ENCODE measurements at places on chromosomes 3 and 15. TPM values are rescaled to one million over a fixed set of nuclear protein-coding genes. Genes with fewer than 3 reads are reported as not detected.

GRCh38 chr15:90382320-90382719 lies 5.7 kb upstream of the IQGAP1 start:
- DNase-seq: no peak

DNA sequence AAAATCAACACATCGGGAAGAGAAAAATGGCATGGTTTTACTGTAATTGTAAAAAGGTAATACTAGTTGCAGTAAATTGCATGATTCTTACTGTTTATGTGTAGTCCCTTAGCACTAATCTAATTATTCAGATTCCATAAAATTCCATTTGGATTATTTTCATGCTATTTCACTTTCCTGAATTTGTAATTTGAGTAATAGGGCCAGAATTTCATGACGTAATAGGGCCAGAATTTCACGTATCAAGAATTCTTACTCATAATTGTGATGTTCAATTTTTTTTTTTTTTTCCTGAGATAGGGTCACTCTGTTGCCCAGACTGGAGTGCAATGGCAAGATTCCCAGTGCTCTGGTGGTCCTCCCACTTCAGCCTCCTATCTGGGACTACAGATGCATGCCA lies 2.9 kb upstream of the U2SURP start:
- no peak for DNase-seq

Gene LRRC31
- 6.1 TPM for polyA plus RNA-seq

DNA sequence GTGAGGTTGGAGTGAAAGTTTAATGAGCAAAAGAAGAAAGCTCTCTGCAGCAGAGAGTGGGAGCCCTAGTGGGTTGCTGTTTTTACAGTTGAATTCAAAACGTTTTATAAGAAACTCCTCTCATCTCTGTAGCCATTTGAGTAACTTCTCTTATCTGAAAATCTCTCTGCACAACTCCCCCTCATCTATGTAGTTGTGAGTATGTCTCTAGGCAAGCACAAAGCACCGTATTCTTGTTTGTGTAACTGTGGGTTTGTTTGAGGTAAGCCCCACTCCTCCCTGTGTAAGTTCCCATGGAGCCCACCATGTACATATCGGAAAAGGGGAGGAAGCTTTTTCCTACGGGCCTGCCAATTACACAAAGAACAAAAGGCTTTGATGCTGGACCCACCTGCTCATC lies 56.5 kb upstream of the GOLGA6L2 start:
- DNase-seq: no peak

Gene MME
- polyA plus RNA-seq: 0.05 TPM

GRCh38 chr3:24680214-24680967 lies 185.7 kb upstream of the THRB start:
- DNase-seq: peak; percentile 93

Gene MASP1
- polyA plus RNA-seq: 2.7 TPM

DNA sequence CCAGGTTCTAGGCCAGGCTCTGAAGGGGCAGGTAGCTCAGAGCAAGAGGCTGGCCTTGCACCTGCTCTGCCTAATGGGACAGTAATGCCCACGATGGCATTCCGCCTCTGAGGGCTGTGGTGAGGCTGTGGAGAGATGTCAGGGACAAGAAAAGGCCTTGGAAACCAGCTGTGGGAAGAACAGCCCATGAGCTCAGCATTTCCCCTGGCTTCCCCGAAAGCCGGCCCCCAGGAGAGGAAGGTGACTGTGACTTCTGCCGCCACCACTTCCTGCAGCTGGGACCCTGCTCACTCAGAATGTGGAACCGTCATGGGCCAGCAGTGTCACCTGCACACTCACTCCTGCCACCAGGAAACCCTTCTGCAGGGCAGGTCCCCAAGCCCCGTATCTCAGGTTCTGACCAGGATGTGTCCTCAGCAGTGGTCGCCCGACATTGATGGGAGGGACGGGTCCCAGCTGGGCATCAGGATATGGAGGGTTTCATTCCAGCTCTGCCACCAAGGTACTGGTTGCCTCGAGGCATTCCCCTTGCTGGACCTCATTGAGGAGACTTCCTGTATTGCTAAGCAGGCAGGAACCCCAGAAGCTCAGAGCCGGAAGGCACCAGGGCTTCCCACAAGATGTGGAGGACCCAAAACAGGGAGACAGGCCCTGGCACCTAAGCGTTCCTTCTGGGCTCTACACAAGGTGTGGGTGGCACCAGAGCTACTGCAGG lies 30.7 kb downstream of the SEMA7A start:
- DNase-seq: no peak

DNA sequence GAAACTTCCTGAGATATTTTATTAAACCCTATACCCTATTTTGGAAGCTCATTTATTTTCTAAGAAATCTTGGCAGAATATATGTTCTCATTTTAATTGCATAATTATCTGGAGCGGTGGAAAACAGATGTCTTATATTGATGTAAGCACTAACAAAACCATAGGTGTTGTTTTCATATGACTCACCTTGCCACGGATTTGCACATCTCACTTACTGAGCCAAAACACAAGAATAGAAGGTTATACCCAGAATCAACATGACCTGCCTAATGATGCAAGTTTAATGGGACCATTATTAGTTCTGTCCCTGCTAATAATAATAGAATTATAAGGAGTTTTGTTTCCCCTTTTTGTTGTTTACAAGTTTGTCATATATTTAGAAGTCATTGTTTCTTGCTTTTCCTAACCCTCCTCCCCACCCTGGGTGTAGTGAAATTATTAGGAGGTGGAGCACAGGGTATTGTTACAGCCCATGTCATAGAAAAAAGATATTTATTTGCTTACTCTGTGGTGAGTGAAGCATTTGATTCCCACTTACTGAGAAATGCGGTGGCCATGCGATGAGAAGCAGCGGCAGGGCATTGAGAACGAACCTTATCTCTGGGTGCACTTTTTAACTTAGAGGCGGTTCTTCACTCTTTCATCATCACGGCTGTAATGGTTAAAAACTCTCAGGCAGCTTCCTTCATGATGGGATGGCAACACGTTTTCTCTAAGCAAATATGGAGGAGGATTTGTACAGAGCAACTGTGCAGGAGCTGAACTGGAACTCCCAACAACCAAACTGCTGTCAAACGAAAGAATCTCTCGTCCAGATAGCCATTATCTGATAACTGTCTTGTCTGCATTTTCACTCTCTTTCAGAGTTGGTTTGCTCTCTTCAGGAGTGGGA lies 521 bp downstream of the IL5RA start:
- DNase-seq: no peak

GRCh38 chr3:81170298-81170697 lies 591.1 kb downstream of the GBE1 start:
- DNase-seq: no peak

Gene CCK
- polyA plus RNA-seq: 0.63 TPM

DNA sequence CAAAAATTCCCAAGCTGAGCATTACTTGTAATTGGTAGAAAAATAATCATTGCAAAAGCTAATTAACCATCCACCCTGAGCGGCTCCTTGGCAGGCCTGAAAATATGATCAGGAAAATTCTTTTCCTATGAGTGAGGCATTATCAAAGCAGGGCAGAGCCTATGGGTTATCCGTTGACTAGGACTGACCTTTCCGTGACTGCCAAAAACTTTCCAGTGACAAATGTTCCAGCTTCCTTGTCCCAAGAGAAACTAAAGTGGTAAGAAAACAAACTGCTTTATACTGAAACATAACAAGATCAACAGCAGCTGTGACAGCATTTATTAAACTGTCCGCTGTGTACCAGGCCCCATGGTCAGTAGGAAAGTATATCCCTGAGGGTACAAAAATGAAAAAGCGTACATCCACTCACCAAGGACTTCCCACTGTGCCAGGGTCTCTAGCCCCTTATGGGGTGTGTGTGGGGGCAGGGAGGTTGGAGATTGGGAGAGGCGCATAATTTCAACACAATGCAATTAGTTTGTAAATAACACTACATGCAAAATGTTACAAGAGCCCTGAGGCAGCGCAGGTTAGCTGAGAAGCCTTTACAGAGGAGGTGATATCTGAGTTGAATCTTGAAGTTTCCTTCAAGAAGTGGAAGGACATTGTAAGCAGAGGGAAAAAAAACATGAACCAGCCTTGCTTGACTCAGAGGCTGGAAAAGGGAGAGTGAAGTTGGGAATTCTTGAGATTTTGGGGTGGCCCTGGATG lies 8.5 kb downstream of the LIPC start:
- DNase-seq: no peak

- no peak for DNase-seq
These were observed 181.2 kb downstream of the NECTIN3 start for GRCh38 chr3:111252779-111253178.

Gene ADAMTS7
- polyA plus RNA-seq: 3.9 TPM

- no peak for DNase-seq
These were observed 8.4 kb downstream of the MED12L start for GRCh38 chr3:151093905-151094304.

- no peak for DNase-seq
These were observed 34.6 kb downstream of the SH3BP5 start for GRCh38 chr3:15297608-15298350.

DNA sequence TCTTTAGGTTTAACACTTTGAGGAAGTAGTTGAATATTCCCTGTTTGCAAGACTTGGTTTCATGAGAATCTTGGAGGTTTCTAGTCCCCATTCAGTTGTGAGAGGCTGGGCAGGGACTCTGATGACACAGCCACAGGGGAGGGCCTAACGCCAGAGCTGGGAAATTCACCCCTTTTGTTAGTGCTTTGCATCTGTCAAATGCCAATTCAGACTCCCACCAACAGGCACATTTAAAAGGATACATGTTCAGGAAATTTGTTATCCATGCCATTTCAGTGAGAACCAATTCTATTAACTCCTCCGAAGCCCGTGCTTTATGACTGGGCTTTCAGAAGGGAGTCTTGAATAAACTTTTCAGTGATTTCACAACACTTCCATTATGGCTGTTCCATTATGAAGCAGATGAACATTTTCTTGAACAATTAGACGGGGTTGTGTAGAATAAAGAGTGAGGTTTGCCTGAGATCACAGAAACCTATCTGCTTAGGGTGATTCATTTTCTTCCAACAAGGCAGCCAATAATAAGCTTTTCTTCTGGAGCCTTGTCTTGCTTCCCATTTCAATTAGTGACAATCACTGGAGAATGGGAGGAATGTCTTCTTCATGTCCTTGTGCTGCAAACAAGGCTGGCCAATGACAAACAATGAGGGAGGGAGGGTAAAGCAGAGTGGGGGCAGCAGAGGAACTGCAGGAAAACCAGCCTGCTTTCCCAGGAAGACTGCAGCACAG lies 90.6 kb downstream of the SOX14 start:
- DNase-seq: no peak

Gene FAN1
- polyA plus RNA-seq: 5.9 TPM

Gene LRRIQ4
- polyA plus RNA-seq: not detected

GRCh38 chr3:13407475-13407874 lies 12.6 kb downstream of the NUP210 start:
- no peak for DNase-seq

Gene RTP4
- 1.1 TPM for polyA plus RNA-seq

DNA sequence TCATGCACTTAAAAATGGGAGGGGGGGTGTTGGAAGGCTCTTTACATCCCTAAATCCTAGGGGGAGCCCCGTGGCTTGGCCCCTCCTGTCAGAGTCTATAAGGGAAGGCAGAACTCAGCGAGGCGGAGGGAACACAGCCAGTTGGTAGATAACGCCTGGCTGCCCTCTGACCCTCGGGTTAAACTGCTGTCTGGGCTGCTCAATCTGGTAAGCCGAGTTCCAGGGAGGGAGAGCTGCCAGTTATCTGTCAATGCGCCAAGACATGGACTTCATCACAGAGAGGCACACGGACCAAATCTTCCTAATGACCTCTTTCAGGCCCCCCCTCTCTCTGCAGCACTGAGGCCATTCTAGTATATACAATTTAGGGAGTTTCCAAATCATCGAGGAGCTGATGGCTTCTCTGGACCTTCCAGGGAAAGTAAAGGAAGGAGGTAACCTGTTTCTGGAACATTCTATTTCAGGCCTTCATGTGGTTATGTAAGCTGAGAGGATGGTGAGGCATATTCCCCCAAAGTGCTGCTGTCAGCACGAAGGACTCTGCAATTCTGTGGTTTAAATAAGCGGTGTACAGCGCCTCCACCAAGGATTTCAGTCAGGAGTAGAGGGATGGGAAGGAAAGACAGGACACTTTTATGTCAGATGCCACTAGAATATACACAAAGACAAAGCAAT lies 349.0 kb downstream of the MCTP2 start:
- no peak for DNase-seq

GRCh38 chr3:102536456-102536855 lies 101.6 kb downstream of the ZPLD1 start:
- DNase-seq: no peak

GRCh38 chr15:67863442-67863987 lies 23.7 kb upstream of the RNU6-1 start:
- DNase-seq: peak; percentile 95

GRCh38 chr3:133477487-133477886 lies 77.6 kb downstream of the BFSP2 start:
- no peak for DNase-seq

DNA sequence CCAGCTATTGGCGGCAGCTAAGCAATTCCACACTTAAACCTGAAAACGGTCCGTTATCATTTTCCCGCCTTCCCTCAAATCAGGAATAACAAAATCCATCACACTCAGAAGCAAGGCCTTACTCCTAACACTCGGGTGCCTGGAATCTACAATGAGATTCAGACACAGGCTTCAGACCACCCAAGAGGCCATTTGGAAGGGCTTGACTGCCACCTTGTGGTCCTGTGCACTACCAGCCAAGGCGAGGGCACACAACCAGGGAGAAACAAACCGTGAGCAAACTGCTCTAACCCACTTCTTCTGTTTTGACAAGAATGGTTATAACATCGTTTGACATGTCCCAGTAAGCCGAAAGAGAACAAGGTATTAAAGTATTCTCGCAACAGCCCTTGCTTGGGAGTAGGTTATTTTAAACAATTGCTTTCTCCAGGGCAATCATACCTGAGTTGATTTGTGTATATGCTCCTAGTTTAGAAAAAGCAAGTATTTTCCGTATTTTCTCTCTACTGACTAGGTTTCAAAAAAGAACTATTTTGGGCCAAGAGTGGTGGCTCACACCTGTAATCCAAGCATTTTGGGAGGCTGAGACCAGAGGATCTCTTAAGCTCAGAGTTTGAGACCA lies 40.1 kb upstream of the TAFA4 start:
- DNase-seq: peak; percentile 59

GRCh38 chr3:25782636-25782937 lies 656 bp downstream of the NGLY1 start:
- DNase-seq: no peak

GRCh38 chr15:51313074-51313393 lies 25.4 kb downstream of the CYP19A1 start:
- no peak for DNase-seq

DNA sequence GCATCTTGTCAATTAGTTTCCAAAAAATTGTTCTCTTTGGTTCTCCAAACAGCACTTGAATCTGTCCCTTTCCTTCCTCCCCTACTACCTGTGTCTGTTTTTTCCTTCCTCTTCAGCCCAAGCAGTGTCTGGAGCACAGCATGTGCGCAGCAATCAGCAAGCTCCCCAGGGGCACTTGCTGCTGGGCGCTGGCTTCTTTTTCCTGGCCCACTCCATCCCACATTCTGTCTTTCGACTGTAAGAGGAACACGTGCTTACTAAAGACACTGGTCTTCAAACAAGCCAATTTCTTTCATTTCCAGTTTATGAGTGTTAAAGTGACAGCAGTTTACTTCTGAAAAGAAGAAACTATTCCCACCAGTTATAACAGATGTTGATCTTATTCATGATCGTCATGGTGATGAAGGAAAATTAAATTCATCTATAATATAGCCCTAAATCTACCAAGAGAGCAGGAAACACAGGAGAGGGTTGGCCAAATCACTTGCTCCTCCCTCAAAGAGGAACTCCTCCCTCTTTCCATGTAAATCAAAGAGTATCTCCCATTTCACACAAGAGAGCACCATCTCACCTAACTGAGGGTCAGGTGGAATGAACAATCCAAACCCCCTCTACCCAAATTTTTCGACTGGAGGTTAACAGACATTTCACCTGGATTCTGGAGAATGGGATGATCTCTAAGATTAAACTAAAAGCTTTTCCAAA lies 115.4 kb downstream of the IGF2BP2 start:
- DNase-seq: no peak

GRCh38 chr3:174270841-174271240 lies 588.3 kb upstream of the NAALADL2 start:
- no peak for DNase-seq
